ENCODE measurements at places on chromosomes 16 and 17.

- DNase-seq: no peak
These were observed 70.9 kb upstream of the ATP2A3 start for GRCh38 chr17:4035081-4035680.

GRCh38 chr17:68356520-68356919, 65.2 kb downstream of the ARSG start:
- no peak for DNase-seq

DNA sequence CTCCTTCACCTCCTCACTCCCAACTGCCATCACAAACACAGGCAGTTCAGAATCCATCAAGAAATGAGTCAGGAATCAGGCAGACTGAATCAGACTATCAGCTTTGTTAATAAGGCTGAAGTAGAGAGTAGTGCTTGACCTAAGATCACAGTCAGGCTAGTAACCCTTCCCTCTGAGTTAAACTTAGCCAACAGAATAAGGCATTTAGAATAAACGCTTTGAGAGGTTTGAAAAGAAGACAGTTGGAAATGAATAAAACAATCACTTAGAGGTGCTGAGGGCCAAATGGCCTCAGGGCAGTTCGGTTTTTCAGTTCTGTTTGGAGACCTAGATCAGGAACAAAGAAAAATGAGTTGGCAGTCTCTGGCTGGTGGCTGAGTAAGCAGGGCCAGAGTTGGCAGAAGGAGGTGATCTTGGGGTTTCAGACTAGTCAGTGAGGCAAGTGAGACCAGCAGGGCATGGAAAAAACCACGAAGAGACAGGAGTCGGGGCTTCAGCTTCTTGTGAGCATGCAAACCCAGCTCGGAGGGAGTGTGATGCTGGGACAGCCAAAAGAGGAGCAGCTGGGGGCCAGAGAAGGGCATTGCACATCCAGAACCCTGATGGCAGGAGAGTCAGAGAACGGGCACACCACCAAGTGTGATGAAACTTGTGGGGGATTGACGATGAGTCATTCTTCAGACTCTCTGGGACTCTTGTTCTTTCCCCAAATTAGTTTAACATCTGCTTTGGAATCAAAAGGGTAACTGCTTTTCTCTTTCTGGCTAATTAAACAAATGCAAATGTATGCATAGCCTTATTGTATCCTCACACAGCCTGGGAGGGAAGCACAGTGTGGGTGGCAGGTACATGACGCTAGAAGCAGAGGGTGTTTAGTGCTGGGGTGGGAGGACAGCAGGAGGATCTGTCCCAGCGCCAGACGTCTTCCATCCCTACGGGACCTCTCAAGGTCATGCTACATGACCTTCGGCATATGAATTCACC, 54.8 kb downstream of the SPECC1 start:
- peak; percentile 71 for DNase-seq

DNA sequence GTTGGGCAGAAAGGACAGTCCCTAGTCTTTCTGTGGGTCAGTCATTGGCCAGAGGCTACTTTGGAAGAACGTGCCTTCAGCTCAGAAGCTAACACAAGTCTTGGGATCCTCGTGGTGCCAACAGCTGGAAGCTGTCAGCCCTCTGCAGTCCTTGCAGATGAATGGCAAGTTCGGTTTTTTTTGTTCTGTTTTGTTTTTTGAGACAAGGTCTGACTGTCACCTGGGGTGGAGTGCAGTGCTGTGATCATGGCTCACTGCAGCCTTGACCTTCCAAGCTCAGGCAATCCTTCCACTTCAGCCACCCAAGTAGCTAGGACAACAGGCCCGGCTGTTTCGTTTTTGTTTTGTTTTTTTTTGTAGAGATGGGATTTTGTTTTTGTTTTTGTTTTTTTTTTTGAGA, 149.4 kb downstream of the SPECC1 start:
- DNase-seq: no peak

GRCh38 chr17:63928966-63929695, 3.0 kb downstream of the CD79B start:
- DNase-seq: no peak

DNA sequence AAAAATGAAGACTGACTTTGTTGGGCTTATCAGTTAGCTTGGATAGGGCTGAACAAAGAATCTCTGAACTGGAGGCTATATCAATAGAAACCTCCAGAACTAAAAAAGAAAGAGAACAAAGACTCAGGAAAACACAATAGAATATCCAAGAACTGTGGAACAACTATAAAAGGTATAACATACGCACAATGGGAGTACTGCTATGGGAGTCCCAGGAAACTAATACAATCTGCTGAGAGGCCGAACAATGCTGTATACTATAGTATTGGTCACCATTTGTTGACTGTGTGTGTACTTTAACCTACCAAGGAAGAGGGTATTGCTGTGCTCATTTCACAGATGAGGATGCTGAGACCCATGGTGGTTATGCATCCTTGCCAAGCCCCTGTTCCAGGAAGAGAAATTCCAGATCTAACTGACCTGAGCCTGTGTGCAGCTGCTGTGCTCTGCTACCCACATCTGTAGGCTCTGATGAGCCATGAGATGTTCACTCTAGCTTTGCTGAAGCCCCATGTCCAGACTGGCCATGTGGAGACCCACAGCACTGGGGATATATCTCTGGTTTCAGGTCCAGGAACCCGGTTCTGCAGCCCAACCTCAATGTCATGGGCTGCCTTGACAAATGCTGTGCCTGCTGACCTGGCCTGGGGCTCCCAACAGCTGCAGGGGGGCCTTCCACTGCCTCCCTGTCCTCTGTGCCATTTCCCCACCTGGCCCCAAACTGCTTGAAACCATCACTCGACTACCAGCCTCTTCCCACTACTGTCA, 254.3 kb upstream of the TNRC6C start:
- no peak for DNase-seq

DNA sequence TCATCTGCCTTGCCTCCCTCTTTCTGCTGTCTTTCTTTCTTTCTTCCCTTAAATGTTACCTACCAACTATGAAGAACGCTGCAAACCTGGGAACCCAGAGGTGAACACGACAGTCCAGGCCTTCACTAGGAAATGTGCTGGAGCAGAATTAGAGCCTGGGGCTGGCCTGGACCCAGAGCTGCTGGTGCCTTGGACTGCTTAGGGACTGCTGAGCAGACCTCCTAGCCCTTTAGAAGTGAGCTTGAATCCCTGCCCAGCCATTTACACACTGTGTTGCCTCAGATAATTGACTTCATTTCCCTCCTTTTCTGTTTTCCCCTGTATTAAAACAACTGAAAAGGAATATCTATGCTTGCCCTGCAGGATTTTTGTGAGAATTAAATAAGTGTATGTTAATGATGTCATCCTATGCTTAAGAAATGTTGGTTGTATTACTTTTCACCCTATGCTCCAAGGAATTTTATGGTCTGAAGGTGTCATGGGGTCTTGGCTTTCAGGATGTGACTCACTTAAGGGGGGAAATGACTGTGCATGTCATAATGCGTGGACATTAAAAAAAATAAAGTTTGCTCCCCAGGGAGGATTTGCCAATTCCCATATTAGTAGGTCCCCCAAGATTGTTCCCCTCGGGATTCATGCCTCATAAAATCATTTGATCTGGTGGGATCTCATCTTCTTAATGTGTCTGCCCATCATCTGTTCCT, 11.5 kb downstream of the CDH13 start:
- DNase-seq: no peak

- DNase-seq: no peak
These were observed 7.6 kb upstream of the CNP start for GRCh38 chr17:41959030-41959335.

DNA sequence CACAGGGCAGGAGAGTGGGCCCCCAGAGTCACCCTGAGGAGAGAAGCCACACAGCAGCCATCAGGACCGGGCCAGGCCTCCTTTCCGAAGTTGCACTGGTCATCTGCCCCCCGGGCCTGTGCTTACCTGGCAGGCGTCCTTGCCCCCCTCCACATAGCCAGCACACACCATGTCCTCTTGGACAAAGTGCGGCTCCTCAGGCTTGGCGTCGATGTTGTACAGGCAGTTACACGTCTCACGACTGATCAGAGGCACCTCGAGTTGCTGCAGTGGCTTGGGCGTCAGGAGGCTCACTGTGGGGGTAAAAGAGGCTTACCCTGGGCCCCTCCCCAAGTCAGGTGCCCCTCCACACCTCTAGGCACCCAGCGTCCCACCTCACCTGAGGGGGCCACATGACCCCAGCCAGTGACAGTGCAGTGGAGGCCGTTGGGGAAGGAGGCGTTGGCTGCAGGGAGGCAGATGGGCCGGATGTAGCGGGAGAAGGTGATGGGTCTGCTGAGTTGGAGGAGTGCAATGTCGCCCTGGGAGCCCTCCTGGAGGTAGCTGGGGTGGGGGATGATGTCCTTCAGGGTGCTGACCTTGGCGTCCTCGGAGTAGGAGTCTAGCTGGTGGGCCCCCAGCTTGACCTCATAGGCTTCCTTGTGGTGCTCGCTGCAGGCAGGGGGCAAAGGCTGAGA, 3.1 kb downstream of the PRSS8 start:
- DNase-seq: no peak

DNA sequence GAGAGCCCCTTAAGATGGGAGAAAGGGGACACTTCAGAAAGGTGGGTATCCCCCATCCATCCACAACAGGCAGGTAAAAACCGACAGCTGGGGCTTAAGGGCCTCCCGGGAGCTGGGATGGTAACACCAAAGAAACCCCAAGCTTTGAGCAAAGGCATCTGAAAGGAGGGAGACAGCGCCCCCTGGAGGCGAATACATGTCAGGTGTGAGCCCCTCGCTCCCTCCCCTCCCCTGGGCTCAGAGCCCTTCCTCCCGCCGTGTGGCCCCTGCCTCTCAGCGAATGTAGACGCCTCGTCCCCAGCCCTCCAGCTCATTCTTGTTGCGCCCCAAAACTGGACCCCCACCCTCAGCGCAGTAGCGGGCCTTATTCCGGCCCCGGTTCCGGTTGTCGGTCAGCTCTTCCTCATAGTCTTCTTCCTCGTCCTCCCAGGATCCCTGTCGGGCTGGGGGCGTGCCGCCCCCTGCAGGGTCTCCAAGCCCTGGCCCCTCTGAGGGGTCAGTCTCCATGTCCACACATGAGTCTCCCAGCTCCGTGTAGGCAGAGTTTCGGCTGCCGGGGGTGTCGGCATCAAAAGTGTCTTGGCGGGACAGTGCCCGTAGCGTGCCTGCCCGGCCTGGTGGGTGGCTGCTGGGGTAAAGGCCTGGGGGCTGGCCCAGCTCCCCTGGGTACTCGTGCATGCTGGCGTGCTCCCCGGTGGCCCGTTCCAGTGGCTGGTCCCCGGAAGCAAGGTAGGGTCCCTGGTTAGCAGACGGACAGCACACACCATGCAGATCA, 9.1 kb upstream of the ARL5C start:
- peak; percentile 67 for DNase-seq

Measured in midbrain (tissue), 1 donor.